ENCODE measurements at places on chromosomes 2 and 18.

GRCh38 chr2:234745347-234745746, 206.5 kb upstream of the SH3BP4 start:
- no peak for DNase-seq

GRCh38 chr18:24657444-24657842, 197.0 kb downstream of the HRH4 start:
- DNase-seq, result no peak

DNA sequence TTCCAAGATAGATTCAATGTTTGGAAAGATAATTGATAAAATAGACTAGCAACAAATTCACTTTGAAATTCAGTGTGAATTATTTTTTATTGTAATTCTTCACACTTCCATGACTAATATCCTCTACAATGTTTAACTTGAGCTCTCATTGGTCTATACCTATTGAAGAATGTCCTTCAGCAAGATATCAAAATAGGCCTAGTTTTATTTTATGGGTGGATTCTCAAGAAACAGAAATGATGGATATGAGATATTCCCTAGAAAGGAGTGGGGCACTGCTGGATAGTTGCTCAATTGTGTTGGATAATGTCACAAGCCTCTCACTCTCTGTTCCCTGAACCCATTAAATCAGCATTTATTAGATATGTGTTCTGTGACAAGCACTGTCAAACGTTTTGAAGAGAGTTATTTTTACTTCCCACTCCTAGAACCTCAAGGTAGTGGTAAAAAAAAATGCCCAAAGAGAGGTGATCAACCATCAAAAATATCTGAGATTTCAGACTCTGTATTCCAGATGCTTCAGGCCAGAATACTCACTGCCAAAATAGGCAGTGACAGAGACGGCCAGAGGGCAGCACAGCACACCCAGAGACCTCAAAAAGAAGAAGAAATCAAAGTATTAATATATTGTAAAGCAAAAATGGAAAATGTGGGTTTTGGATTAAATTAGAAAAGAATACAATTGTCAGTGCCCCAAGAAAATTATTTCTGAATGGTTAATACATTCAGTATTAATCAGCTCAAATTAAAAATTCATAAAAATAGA, 87.5 kb downstream of the TRIB2 start:
- DNase-seq, result no peak

DNA sequence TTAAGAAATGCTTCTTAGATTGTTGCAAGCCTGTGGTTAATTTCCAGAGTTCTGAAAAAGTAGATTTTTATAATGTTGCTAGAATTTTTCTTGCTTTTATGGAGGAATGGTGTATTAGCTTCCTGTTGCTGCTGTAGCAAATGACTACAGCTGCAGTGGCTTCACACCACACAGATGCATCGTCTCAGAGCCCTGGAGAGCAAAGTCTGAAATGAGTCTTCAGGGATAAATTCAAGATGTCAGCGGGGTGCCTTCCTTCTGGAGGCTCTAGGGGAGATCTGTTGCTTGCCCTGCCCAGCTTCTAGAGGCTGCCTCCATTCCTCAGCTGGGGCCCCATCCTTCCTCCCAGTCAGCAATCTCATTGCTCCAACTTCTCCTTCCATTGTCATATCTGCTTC, 187.8 kb downstream of the ZNF516 start:
- DNase-seq, result no peak

DNA sequence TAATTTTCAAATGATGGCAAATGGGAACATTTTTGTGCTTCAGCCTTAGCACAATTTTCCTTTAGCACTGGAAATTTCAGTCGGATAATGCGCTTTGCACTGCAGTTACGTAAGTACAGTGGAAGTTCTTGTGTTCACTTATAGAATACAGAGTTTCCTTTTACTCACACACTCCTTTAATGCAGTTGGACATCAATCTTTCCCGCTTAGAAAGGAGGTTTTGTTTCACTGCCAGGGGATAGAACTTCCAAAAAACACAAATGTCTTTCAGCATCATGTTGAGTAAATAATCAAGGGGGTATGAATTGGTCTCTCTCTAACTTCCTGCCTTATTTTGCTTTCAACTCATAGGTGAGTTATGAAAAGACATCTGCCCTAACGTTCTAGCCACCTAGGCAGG, 63.2 kb downstream of the TGFA start:
- no peak for DNase-seq

- no peak for DNase-seq
Measured at GRCh38 chr2:30737326-30737610, 70.0 kb downstream of the CAPN13 start.

GRCh38 chr18:8501044-8501443, 108.2 kb upstream of the RAB12 start:
- DNase-seq, result no peak

GRCh38 chr2:65530547-65531320, 98.3 kb upstream of the SPRED2 start:
- DNase-seq, result no peak

- DNase-seq, result no peak
Measured at GRCh38 chr2:218187296-218188015, 20.7 kb upstream of the CXCR1 start.

GRCh38 chr2:137824501-137824900, 139.8 kb upstream of the HNMT start:
- no peak for DNase-seq

DNA sequence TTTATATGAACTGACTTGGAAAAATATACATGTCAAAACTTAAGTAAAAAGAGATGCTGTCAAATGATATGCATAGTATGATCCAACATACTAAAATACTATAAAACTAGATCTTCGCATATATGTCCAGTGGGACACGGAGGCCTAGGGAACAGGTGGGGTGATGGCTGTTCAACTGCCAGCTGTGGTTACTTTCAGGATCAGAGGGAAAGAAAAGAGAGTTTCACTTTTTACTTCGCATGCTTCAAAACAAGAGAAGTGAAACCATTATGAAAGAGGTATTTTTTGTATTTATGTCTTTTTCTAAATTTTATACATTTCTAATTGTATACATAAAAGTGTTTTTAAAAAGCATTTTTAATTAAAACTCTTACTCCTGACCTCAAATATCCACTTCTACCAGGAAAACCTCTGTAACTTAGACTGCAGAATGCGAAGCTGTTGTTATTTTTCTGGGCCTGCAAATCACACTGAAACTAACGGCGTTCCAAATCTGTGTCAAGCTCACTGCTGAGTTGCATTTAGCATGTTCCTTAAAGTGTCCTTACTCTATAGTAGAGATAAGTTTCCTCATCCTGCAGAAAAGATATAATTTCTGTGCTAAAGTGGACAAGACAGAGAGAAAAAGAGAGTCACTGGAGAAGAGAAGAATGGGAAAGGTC, 97.8 kb upstream of the SLC35G4 start:
- DNase-seq, result no peak

GRCh38 chr2:158103411-158104012, 1.8 kb downstream of the UPP2 start:
- no peak for DNase-seq

DNA sequence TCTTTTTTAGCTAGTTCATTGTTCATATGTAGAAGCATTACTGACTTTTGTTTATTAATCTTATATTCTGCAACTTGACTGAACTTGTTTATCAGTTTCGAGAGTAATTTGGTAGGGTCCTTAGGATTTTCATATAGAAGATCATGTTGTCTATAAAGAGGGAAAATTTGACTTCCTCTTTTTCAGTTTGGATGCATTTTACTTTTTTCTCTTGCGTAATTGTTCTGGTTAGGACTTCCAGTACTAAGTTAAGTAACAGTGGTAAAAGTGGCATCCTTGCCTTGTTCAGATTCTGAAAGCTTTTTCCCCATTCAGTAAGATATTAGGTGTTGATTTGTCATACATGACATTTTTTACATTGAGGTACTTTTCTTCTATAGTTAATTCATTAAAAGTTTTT, 726.0 kb downstream of the KCNJ3 start:
- no peak for DNase-seq

DNA sequence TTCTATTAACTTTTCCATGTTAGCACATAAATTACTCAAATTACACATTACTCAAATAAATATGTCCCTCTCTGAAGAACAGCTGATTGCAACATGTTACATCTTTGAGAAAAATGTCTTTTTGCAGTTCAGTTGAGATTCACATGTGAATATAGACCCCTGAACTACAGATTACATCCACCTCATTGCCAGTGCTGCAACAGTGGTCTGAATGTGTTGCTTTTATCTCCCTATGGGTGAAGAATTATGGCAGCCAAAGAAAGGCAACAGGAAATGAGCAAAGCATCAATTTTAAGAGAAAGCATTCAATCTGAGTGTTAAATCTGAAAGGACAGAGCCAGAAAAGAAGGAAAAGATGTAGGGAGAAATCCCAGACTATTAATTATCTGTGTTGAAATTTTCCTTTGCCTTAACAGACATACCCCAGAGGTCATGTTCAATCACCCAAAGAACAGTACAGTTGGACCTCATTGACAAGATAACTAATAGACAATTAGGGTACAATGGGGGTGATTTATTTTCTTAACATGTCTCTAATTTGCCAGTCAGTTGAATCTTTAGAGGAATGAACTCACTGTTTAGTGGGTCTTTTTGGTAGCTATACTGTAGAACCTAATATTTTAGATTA, 620.2 kb downstream of the CPS1 start:
- DNase-seq, result no peak

DNA sequence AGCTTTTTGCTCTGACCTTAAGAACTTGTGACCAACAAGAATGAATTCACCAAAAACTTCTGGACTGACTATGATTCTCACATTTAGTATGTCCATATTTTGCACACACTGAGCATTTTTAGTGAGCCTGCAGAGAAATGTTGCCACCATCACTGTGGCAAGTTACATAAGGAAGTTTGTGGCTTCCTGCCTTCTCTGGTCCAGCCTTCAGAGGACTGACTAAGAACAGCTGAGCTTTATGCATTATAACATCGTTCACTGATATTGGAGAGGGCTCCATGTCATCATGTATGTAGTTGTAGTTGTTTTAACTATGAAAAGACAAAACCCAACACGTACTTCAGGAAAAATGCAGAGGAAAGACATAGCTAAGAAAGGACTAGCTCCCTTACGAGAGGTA, 218.0 kb upstream of the CRIM1 start:
- DNase-seq, result no peak

DNA sequence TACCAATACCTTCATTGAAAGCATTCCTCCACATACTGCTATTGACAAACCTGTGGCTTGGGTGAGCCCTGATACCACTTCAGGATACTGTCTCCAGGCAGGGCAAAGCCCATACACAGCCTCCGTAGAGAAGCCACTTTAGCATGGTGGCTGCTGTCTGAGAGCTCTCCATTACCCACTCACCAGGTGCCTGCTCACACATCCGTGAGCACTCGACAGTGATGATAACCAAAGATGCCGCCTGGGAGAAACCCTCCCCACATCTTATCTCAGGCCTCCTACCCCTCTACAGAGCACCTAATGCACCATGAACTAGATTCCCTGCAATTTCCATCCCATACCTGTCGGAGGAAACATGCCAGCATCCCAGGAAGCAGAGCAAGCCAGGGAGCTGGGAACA, 57.6 kb upstream of the KLHL29 start:
- DNase-seq, result no peak

GRCh38 chr18:72336786-72337185, 207.4 kb downstream of the CBLN2 start:
- DNase-seq, result no peak

DNA sequence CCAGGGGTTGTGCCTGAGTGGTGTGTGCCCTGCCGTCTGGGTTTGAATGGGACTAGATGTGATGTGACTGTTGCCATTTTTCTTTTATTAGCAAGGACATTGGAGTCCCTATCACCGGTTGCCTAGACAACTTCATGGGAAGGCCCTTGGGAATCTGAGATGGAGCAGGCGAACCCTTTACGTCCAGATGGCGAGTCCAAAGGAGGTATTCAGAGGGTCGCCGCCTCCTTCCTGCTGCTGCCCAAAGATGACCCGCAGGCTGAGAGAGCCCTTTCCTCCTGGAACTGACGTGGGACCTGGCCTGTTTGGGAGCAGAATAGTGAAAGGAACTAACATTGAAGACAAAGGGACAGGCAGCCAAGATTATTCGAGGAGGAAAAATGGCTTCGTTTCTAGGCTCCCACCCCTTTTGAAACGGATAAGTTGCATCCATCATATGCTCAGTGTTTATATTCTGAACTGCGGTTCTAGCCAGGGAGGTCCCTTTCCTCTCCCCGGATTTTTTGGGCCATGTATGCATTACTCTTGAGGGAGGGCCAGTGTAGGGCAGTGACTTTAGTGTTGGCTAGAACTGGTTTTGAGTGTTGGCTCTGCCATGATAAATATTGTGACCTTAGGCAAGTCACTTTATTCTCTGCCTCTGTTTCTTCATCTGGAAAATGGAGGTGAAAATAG, 673 bp downstream of the CENPO start:
- DNase-seq, result no peak

- DNase-seq, result no peak
Measured at GRCh38 chr18:48946329-48946835, 4.4 kb downstream of the SMAD7 start.

DNA sequence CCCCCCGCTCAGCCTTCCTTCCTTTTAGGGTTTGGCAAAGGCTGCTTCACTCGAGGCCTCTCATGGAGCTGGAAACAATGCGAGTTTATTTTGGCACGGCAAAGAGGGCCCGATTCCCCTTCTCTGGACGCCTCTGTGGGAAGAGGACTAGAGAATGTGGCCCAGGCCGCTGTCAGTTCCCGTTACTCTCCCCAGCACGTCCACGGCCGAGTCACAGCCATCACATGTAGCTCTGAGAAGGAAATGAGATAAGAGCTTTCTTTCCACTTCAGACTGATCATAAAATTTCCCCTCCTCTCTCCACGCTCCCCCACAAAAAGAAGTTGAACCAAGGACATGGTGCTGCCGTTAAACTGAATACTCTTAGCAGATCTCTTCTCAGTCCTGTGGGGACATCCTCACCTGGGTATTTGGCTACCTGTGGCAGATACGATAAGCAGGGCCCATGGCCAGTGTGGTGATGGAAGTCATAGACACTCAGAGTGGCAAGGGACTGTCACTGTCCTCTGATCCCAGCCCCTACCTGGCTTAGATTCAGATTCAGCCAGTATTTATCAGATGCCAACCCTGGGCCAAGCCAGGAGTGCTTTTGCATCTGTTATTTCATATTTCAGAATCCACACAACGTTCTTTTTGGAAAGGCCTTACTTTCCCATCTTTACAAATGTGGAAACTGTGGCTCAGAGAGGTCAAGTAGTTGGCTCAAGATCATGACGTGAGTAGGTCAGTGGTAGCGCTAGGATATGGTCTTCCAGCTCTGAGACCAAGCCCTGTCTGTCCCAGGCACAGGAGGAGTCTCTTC, 101.2 kb downstream of the MCFD2 start:
- no peak for DNase-seq

GRCh38 chr2:85423525-85423924, 5.0 kb downstream of the SH2D6 start:
- DNase-seq, result no peak

GRCh38 chr2:141957321-141957720, 173.5 kb downstream of the LRP1B start:
- no peak for DNase-seq

- no peak for DNase-seq
Measured at GRCh38 chr2:240155048-240155744, 14.7 kb upstream of the OTOS start.

GRCh38 chr2:58047373-58047935, 848 bp downstream of the VRK2 start:
- no peak for DNase-seq

- DNase-seq, result no peak
Measured at GRCh38 chr18:59502274-59503175, 143.5 kb upstream of the LMAN1 start.

GRCh38 chr2:68857855-68858456, 13.2 kb downstream of the BMP10 start:
- DNase-seq, result no peak

GRCh38 chr18:50820901-50821520, 1.2 kb upstream of the MRO start:
- DNase-seq, result no peak

Measured in CD4-positive, alpha-beta T cell treated with Interleukin-2 at 100 ng/mL for 4 hours (primary cell).